ENCODE measurements at places on chromosomes 1 and 21.

- no peak for DNase-seq
These were observed 79.5 kb downstream of the EVI5 start for GRCh38 chr1:92705446-92705845.

DNA sequence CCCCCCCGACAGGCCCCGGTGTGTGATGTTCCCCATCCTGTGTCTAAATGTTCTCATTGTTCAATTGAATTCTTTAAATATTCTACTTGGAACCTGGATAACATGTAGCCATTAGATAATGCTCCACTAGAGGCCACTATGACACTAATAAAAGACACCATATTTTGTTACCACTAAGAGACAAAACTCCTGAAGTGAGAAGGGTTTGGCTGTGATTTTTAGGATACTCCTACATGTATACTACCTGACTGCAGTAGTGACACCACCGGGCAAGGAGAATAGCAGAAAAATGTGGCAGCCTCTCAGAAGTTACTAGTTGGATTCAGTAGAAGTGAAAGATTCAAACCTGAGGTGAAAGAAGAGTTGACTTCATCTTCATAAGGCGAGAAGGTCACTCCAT is 36.0 kb downstream of the F5 start:
- no peak for DNase-seq

DNA sequence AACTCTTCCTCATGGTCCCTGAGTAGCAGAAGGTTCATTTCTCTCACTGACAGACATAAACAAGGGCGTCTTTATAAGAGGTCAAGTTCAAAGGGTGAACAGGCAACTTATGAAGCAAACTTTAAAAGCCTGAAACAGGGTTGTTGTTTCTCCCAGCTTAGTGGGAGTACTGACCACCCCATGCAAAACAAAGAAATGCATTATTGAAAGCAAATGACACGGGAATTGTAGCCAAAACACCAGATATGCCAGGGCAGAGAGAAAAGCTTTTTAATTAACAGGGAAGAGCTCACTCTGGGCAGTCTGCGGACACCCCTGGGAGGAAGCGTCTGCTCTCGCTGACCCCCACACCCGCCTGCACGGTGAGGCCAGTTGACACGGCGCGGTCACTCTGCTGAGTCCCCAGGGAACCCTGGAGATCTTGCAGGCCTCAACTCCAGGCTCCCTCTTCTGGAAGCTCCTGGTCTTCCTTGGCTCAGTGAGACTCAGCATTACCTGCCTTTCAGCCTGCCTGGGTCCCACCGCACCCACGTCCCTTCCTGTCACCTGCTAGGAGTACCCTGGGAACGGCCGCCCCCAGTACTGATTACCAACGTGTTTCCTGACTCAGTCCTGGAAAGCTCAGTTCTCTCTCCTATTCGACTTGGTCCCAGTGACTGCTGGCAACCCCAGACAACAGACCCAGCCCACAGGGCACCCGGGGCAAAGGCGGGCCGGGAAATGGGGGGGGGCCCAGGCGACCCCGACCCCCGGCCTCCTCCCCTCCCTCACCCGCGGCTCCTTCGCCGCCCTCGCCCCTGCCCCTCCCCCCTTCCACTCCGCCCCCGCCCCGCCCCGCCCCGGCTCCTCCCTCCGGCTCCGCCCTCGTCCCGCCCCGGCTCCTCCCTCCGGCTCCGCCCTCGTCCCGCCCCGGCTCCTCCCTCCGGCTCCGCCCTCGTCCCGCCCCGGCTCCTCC is 972 bp downstream of the CFAP410 start:
- DNase-seq, result peak; percentile 84

- peak; percentile 37 for DNase-seq
These were observed 45.5 kb downstream of the VPS13D start for GRCh38 chr1:12275370-12275769.

DNA sequence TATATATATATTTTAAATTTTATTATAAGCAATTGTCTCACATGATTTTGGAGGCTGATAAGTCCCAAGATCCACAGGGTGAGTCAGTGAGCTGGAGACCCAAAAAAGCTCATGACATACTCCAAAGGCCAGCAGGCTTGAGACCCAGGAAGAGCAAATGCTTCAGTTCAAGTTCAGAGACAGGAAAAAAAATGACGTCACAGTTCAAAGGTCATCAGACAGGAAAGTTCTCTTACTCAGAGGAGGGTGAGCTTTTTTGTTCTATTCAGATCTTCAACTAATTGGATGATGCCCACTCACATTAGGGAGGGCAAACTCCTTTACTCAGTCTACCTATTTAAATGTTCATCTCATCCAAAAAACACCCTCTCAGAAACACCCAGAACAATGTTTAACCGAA is 18.2 kb downstream of the RXRG start:
- no peak for DNase-seq

DNA sequence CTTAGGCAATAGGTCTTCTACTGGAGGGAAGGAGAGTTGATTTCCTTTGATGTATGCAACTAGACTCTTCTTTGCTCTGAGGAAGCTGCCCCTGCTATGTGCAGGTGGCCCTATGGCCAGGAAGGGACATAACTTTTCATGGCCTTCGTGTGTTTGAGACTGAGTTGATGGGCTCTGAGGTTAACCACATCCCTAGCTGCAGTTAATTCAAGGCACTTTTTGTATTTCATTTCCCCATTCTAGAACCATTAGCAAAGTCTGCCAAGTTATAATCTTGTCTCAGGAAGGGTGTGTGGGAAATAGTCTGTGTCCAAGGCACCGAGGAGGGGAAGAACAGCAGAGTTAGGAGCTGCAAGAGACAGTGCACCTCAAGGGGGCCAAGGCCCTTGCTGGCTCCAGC is 2.5 kb downstream of the FCRL4 start:
- no peak for DNase-seq

GRCh38 chr21:42465008-42465802 is 30.8 kb downstream of the RSPH1 start:
- DNase-seq, result no peak

DNA sequence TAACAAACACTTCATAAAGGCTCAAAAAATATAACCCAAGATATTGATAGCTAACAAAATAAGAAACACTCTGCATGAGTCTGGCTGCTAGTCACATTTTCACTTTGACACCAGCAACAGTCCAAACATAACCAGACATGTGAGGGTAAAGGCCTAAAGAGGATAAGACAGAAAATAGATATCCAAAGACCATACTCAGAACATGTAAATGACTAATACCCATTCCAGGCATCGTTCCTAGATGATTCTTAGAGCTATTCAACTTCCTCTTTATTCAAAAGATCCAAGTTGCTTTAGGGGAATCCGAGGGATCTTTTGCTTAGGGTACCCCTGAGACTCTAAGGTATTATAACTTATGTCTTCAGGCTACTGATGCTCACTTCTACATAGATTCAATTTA is 5.1 kb downstream of the COL24A1 start:
- DNase-seq, result no peak

- DNase-seq, result no peak
These were observed 134.2 kb downstream of the ZZZ3 start for GRCh38 chr1:77548285-77548684.

DNA sequence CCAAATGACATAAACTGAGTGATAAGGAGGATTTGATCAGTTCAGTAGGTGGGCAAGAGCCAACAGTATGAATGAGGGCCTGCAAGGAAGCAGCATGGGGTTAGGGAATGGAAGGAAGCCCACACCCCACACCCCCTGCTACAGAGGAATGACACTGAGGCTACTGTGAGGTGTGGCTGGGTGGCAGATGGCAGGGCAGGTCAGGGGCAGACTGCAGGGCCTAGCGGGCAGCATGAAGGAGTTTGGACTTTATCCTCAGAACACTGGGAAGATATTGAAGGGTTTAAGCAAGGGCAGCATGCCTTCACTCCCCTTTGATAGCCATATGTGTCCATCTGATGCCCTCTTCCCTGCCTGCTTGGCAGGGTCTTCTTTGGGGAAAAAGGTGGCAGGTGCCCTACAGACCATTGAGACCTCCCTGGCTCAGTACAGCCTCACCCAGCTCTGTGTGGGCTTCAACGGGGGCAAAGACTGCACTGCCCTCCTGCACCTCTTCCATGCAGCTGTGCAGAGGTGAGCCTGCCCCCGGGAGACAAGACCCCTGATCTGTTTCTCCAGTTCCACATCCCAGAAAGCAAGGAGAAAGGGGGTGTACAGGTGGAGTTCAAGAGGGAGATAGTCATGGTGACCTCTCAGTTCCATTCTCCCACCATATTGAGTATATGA is 4.1 kb upstream of the LENEP start:
- no peak for DNase-seq

DNA sequence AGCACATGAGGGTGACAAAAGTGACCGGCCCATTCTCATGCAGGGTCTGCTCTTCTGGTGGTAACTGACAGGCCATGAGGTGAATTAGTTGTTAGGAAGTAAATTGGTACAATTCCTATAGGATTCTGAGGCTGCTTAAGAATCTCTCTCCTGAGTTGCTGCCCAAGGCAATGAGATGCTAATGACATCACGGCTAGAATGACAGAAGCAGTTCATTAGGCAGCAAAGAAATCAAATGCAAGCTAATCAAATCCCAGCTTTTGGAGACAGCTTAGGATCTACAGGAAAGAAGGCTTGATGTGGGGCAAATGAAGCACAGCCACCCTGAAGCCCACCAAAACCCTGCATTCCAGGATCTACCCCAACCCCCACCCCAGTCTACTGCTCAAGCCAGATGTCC is 265.2 kb downstream of the ASTN1 start:
- DNase-seq, result no peak

DNA sequence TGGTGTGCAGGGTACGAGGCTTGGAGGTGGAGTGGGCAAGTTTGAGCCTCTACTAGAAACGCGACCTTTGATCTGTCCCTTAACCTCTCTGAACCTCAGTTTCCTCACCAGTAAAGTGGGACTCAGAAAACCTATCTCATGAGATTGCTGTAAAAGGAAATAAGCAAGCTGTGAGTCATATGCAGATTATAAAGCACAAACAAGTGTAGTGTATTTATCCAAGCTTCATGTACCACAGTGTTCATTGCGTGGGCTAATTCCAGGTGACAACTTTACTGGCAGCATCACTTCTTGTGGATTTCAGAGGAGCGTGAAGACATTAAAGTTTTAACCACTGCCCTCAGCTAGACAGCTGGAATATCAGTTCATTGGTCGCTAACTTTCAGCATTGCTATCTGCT is 44.4 kb downstream of the ZNF697 start:
- DNase-seq, result no peak

GRCh38 chr21:25867061-25867460 is 132.3 kb downstream of the GABPA start:
- DNase-seq, result no peak

DNA sequence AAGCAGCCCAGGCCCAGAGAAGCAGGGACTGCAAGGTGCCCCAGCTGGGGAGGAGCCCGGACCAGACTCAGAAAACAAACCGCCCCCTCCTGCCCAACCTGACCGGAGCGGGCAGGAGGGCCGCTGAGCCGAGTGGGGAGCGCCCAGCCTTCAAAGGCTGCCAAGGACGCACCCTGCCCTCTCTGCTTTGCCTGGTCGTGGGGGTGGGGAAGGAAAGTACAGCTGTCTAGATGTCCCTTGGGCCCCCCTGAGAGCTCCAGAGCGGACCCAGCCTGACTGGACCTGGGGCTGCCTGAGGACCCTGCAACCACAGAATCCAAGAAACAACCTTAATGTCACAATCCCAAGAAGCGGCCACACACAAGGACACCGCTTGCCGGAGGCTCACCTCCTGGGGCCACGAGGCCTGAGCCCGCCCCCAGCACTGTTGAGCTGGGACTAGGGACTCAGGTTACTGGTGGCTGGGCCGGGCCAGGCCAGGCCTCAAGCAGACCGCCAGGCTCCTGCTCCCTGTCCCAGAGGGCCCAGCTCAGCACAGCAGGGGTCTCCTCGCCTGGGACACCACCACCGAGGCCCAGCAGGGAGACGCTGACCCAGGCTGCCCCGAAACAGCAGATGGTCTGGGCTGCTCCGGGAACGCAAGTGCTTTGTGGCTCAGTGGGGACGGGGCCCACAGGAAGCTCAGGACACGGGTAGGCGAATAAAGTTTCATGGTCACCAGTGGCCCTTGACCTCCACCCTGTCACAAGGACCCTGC is 1.4 kb downstream of the DVL1 start:
- DNase-seq, result no peak

DNA sequence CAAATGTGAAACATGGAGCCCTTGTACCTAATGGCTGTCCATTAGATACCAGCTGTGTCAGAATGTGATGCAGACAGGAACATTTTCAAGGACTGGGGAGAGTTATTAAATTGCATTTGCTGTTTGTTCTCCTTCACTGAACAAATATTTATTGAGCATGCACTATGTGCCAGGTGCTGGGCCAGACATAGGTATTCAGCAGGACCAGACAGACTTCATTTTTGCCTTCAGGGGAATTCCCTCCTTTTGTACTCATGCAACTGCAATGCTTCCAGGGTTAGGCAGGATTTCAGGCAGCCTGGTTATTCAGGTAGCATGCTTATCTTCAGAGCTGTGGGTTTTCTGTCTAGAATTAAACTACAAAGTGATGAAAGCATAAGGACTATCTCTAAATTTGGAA is 64.2 kb upstream of the SMYD2 start:
- DNase-seq, result no peak

DNA sequence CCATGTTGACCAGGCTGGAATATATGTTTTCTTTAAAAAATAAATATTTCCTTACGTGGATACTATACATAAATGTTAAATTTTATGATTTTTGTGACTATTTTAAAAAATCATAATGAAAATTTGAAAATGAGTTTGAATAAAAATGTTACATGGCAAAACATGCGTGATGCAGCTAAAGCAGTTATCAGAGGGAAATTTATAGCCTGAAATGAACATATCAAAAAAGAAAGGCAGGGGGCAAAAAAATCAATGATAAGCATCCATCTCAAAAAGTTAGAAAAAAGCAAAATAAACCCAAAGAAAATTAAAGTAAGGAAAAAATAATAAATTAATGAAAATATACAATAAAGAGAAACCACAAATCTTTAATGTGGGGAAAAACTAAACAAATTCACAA is 8.6 kb downstream of the CCSAP start:
- no peak for DNase-seq

GRCh38 chr1:217525773-217526490 is 105.0 kb downstream of the GPATCH2 start:
- DNase-seq, result no peak

- DNase-seq, result no peak
These were observed 47.2 kb upstream of the TSNAX start for GRCh38 chr1:231481289-231481688.

DNA sequence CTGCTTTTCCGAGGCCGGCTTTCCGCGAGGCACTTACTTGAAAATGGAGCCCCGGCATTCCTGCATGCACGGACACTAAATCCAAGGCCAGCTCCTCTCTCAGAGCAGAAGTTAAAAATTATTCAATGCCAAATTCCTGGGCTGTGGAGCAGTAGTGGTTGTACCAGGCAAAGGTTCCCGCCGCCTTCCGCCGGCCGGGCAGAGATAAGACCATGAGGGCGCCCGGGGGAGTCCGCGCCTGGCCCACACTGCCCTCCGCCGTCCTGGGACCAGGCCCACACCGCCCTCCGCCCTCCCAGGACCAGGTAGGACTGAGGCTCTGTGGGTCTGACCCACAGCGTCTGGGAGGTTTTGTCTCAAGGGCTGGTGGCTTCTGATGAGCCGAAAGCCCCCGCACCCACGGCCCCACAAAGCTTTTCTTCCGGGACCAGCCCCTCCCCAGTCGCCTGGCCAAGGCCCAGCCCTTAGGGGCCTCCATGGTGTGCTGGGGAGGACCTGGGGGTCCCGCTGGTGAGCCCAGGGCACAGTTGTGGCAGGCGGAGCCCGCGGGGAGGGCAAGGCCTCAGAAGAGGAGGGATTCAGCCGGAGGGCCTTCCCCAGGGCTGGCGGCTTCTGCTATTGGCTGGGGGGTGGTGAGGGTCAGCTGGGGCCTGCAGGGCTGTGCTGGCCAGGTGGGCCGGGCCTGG is 12.7 kb upstream of the C1orf159 start:
- no peak for DNase-seq
